ENCODE measurements at places on chromosomes 6 and 20. TPM values are rescaled to one million over a fixed set of nuclear protein-coding genes. Genes with fewer than 3 reads are reported as not detected.

- no peak for DNase-seq
Measured at GRCh38 chr20:4052554-4052953, 37.2 kb upstream of the RNF24 start.

Gene PSORS1C1
- 0.62 TPM for total RNA-seq

GRCh38 chr6:99522531-99522930 lies 7.3 kb upstream of the USP45 start:
- DNase-seq, result no peak

- no peak for DNase-seq
Measured at GRCh38 chr6:37243816-37244370, 13.7 kb upstream of the TBC1D22B start.

Gene MEP1A
- total RNA-seq, result not detected

Gene ARFGAP1
- total RNA-seq, result 81.6 TPM

Gene TRMT11
- 29.2 TPM for total RNA-seq
